ENCODE measurements at places on chromosomes 1 and 21.

GRCh38 chr1:62725255-62725654, 37.1 kb upstream of the DOCK7 start:
- no peak for DNase-seq

- no peak for DNase-seq
These were observed 9.7 kb downstream of the CD2 start for GRCh38 chr1:116763787-116764465.

DNA sequence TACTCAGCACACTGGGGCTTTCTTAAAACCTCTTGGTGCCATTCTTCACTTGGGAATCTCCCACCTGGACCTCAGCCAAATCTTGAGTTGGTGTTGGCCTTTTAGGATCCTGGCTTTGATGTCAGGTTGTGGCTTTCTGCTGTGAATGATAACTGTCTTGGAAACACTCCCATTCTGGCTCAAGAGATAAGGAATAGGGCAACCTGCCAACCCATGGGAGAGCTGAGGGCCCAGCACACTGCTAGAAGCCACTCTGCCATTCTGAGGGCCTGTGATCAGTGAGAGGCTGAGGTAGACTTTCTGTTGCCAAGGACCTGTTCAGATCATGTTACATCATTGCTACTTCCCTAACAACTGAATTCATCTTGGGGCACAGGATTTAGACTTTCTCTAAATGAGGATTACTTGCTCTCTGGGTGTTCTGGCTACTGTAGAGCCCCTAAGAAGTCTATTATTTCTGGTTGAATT, 45.8 kb downstream of the TTC39A start:
- no peak for DNase-seq

- DNase-seq, result no peak
These were observed 29.1 kb upstream of the RBBP5 start for GRCh38 chr1:205150651-205151428.

DNA sequence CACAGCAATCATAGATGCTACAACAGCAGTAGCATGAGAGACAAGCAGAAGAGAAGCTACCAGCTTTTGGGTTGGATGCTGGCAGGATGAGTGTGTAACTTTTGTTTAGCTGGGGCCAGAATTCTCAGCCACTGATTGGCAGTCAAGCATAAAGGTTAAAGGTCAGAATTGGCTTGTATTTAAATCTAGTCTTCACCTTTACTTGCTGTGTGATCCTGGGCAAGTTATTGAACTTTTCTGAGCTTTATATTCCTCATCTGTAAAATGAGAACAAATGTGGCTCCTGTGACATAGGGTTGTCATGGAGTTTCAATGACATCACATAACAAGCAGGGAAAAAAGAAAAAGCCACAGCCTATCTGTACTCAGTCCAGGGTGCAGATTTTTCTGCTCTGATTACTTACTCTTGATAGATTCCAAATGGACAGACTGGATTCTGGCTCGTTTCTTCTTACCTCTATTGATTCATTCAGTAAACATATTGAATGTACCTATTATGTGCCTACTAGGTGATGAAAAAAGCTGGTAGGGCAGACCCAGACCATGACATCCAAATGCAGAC, 2.8 kb upstream of the AZIN2 start:
- DNase-seq, result no peak

- no peak for DNase-seq
These were observed 98.9 kb downstream of the TRABD2B start for GRCh38 chr1:47898133-47898845.
